ENCODE measurements at places on chromosomes 7 and 10.

DNA sequence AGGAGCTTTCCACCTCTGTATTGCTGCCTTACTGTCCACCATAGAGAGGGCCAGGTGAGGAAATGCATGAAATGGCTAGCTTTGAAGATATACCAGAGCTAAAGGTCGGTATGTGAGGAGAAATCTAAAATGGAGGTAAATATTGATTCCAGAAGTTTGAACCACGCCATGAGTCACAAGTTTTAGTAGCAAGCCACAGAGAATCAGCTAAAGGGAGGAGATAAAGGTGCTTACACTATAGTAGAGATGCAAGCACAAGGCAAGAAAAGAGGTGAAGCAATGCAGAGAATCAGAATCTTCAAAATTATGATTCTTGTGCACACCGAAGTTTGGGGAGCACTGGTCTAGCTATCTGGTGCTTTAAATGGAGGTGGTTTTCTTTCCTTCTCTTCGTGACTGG is 3.0 kb upstream of the GSAP start:
- no peak for DNase-seq

DNA sequence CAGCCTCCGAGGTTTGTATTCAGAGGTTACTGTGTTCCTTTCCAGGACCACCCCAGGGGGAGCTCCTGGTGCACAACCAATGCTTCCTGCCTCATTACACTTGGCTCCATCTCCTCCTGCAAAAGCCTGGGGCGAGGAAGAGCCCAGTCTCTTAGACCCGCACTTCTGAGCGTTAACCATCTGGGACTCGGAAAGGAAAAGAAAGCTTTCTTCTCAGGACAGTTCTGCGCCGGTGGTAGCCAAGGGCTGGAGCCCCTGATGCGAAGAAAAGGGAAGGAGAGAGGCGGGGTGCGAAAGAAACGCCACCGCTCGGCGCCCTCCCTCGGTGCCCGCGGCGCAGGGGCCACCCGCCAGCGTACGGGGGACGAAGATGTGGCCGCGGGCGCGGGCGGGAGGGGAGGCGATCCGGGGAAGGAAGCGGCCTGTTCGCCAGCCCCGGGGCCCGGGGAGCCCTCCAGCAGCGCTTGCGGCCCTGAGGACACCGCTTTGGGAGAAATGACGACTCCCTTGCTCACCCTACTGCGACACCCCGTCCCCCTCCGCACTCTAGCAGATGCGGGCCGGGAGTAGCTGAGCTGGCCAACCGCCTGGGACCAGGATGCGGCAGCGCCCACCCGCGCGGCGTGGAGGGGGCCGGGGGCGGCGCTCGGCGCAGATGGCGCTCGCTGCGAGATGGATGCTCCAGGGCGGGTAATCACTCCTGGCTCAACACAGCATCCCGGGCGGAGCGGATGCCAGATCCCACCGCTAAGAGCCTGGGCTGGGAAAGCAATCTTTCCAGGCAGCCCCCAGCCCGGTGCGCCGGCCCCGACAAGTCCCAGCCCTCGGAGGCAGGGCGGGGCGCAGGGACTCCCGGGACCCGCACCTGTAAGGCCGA is 1.3 kb downstream of the NRCAM start:
- peak; percentile 60 for DNase-seq

GRCh38 chr10:103967448-103968071 is 620 bp downstream of the SLK start:
- DNase-seq = peak; percentile 17

- DNase-seq = no peak
These were observed 131.6 kb upstream of the LSM8 start for GRCh38 chr7:118052336-118052735.

- no peak for DNase-seq
These were observed 520.1 kb downstream of the KCNMA1 start for GRCh38 chr10:77117501-77117900.

GRCh38 chr10:73865459-73866442 is 8.6 kb downstream of the CAMK2G start:
- no peak for DNase-seq
